ENCODE measurements at places on chromosomes 16 and 17.

DNA sequence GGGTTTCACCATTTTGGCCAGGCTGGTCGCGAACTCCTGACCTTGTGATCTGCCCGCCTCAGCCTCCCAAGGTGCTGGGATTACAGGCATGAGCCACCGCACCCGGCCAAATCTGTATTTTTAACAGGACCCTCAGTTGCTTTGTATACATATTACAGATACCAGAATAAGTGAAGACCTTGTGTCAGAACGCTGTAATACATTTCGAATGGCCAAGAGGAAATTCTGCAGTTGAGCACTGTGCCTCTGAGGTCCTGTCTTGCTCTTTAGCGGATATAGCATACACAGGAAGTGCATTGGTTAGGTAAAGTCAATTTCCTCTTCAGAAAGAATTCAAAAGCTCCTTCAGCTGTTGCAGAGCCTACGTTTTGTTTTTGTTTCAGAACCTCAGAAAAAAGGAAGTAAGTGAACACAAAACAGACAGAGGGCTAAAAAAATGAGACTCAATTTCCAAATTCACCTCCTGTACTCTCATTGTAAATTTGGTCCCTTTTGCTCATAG lies 15.7 kb downstream of the CRLF3 start:
- no peak for DNase-seq

DNA sequence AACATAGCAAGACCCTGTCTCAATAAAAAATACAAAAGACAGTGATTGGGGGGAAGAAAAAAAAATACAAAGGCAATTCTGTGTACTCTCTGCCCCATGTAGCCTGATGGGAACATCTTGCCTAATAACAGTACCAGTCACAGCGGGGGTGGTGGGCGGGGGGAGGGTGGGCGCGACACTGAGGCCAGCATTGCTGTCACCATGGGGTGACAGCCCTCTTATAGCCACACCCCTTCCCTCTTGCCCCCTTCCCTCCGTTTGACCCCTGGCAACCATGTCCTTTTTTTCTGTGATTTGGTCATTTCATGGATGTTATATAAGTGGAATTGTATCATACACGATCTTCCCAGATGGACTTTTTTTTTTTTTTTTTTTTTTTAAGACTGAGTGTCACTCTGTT lies 80.9 kb downstream of the DNAH17 start:
- no peak for DNase-seq

DNA sequence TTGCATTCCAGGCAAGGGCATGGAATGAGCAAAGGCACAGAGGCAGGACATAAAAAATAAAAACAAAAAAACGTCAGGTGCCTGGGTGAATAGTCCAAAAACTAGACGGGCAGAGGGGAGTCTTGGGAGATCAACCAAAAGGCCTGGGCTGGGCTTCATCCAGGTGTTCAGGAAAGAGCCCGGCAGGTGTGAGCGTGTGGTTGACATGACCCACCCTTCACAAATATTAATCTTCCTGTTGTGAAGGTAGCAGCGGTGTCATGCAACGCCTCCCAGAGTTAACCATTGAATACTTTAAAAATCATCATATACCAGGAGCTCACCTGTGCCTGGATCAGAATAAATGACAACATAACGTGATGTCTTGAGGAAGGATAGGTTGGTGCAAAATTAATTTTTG lies 90.6 kb downstream of the USP22 start:
- no peak for DNase-seq

GRCh38 chr16:24430954-24431760 lies 108.2 kb upstream of the RBBP6 start:
- no peak for DNase-seq

GRCh38 chr17:48127371-48128051 lies 19.9 kb downstream of the SNX11 start:
- no peak for DNase-seq

- DNase-seq = no peak
Observed at GRCh38 chr16:84209989-84210388, 19.0 kb downstream of the ADAD2 start.
